ENCODE measurements at places on chromosomes 5 and 9.

DNA sequence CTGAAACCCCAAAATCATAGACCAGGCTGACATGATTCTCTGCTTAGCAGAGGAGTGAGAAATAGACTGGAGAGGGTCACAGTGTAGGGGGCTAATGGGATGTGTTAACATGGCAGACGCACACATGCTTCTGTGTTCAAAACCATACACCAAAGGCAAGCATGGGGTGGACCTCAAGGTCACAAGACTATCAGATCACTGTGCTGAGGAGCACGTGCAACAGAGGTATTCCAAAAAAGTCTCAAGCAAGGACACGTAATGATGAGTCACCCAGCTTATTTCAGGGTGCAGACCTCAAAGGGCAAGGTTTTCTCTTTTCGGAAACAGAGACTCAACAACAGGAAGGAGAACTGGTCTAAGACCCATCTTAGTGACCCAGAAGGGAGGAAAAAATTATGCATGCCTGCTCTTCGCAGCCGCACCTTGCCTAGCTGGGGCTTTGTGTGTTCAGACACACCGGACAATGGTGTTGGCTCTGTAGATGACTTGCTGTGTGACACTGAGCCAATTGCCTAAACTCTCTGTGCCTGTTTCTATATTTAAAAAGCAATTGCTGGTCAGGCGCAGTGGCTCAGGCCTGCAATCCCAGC lies 20.3 kb downstream of the WHRN start:
- DNase-seq: peak; percentile 72

DNA sequence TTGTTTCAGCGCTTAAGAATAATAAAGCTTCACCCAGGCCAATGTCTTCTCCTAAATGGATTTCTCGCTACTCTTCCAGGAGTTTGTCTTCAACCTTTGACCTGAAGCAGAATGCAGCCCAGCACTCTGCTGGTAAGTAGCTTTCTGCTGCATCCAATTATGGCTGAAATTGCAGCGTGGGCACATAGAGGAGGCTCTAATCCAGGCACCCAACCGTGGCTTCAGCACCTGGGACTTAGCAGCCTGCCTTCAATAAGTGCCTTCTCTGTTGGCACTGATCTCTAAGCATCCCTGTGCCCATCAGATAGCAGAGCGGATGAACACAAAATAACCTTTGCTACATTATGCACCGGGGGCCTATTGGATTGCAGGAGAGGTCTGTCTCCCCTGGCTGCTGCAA lies 105.2 kb downstream of the TRIM32 start:
- DNase-seq: no peak

DNA sequence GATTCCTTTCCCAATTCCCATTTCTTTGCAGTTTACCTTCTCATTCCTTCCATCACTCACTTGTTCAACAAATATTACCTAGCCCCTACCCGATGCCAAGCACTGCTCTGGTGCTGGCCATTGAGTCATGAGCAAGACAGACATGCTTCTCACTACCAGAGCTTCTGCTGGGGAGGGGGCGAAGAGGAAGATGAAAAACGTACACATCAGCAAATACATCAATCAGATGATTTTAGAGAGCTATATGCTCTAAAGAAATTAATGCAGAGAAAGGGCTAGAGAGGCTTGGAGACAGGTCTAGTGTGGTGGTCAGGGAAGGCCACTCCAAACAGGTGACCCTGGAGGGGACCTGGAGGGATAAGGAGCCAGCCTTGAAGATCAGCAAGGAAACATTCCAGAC lies 14.4 kb upstream of the FAT2 start:
- no peak for DNase-seq

GRCh38 chr9:12627096-12627495 lies 66.1 kb upstream of the TYRP1 start:
- DNase-seq: no peak

DNA sequence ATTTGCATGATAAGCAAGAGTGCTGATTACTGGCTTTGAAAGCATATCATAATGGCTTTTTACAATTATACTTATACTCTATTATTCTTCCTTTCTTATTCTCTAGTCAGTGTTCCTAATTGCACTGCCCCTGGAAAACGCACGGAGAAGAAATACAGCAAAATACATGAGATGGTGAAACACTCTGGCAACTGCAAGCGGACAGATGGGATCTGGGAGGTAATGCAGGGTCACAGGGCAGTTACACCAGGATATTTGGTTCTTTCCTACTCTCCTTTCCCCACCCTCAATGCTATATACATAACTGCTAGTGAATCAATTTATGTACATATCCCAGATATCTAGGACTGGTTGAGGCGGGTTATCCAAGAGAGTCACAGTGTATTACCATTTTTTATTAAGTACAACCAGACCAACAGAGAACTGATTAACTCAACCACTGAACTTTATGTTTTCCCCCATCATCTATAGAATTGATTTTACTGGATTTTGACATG lies 423.7 kb downstream of the ZSWIM6 start:
- no peak for DNase-seq

GRCh38 chr9:129198319-129199043 lies 20.4 kb upstream of the IER5L start:
- DNase-seq: no peak

DNA sequence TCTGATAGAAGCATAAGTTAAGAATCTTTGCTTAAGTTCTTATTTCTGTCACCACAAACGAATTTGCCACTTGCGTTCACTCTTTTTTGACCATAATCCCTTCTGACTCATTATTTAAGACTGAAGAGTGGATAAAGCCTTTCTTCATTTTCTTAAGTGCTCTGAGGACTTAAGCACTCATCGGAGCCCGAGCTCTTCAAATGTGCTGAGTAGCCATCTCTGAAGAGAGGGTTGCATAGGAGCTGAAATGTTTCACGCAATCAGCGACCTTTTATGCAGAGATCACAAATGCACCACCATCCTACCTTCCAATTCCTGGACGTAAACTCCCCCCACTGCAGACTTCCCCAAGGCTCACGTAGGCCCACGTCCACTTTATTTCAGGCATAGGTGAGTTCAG lies 699.2 kb downstream of the IRX1 start:
- DNase-seq: no peak

DNA sequence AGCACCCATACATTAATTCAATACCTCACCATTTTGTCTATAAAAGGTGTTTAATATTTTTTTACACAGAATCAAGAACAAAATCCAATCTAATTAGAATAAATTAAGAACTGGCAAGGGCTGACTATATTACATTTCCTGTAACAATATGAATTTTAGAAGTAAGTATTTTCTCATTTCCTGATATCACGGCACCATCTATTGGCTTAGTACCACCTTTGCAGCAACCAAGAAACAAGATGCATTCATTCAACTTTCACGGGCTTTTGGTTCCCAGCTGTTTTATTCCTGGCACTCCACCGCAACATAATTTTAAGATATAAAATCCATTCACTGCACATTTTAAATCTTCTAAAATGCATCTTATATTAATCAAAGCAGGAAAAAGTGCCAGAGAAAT lies 20.6 kb downstream of the PSMB7 start:
- no peak for DNase-seq

DNA sequence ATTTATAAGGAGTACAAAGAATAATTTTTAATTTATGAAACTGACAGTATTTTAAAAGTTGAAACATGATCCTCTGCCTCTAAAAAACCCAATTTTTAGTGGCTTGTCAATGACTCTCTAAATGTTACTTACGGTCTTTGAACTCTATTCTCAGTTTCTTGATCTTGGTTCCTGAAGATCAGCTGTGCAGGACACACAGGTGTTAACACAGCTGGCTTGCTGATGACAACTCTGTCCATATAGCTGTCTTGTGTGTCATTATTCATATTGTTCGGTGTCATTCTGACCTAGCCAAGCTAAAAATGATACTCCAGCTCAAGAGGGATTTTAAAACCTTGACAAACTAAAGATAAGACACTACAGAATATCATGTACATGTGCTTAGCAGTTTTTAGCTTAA lies 314.5 kb downstream of the CCDC171 start:
- no peak for DNase-seq

- DNase-seq: no peak
These were observed 53.1 kb downstream of the RNF130 start for GRCh38 chr5:180018347-180019060.

GRCh38 chr5:154395407-154396106 lies 50.2 kb upstream of the SAP30L start:
- no peak for DNase-seq

DNA sequence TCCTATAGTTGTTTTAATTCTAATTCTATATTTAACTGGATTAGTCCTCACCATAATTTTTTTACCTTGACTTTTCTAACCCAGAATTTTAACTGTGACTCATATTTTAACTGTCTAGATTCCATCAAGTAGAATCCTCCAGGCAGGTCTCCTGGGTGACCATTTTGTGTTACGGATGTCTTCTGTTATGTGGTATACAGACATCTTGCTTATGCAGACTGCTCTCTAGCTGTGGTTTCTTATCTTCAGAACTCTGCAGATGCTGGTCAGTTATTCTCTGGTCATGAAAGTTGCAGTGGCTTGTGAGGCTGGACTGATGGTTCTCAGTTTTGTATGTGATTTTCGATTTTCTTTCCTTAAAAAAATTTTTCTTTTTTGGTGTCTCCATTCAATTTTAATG lies 139.4 kb downstream of the ATG10 start:
- no peak for DNase-seq

DNA sequence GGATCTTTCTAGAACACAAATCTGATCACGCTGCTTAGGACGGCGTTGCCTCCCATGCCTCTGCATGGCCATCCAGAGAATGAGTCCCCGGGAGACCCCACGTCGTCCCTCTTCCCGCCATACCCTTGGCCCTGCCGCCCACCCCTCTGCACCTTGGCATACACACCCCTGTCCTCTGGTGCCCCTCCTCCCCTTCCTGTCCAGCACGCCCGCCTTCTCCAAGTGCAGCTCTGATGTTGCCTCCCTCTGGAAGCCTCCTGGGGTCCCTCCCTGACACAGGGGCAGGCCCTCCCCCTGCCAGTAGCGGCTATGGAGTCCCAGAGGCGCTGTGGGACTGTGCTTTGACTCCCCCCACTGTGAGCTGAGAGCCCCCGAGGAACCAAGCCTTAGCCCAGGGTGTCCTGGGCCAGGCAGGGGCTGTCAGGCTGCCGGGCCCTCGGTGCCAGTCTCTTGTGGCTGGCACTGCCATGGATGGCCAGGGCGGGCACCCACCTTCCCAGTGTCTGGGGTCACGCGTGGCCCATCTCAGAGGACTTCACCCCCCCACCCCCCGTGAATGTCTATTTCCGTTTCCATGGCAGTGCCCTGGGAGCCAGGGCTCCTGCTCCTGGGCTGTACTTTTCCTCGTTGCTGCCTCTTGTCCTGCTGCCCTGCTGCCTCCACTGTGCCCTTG lies 70.5 kb upstream of the RNU6ATAC start:
- no peak for DNase-seq

GRCh38 chr5:129049126-129049799 lies 45.3 kb upstream of the ISOC1 start:
- DNase-seq: no peak

- DNase-seq: no peak
These were observed 36.4 kb upstream of the RAPGEF6 start for GRCh38 chr5:131671409-131671808.

- no peak for DNase-seq
These were observed 186.5 kb downstream of the NSG2 start for GRCh38 chr5:174231956-174232487.

GRCh38 chr9:76353280-76353679 lies 40.9 kb downstream of the RFK start:
- no peak for DNase-seq

GRCh38 chr5:138905541-138905940 lies 30.4 kb upstream of the LRRTM2 start:
- no peak for DNase-seq

- DNase-seq: no peak
These were observed 124.0 kb upstream of the ERCC6L2 start for GRCh38 chr9:95751520-95751790.

GRCh38 chr9:128627906-128628305 lies 28.7 kb downstream of the DYNC2I2 start:
- DNase-seq: no peak

GRCh38 chr9:77883133-77883532 lies 148.5 kb downstream of the GNAQ start:
- peak; percentile 8 for DNase-seq

- no peak for DNase-seq
These were observed 551.9 kb downstream of the PRELID2 start for GRCh38 chr5:145283141-145283810.

- no peak for DNase-seq
These were observed 180.6 kb downstream of the COMMD10 start for GRCh38 chr5:116265471-116265870.

DNA sequence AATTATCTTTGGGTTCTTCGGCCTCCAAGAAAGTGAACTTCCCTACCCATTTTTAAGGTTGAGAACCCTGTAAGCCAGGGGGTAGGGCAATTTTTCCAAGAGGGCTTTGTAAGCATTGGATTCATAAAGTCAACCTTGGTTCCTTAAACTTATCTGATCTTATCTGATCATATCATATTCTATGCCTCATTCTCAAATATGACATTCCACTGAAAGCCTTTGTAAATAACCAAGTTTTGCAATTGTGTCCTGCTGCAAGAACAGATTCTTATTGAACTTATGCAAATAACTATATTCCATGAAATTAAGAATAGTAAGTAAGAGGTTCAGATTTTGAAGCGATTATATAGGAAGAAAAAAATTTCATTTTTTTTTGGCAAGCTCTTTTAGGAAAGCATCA lies 649.5 kb downstream of the LRRC70 start:
- no peak for DNase-seq

- peak; percentile 25 for DNase-seq
These were observed 188.2 kb downstream of the CRB2 start for GRCh38 chr9:123544007-123544827.

GRCh38 chr9:79667120-79667519 lies 95.4 kb downstream of the TLE4 start:
- DNase-seq: no peak

GRCh38 chr9:116269250-116269649 lies 115.7 kb downstream of the PAPPA start:
- DNase-seq: no peak

DNA sequence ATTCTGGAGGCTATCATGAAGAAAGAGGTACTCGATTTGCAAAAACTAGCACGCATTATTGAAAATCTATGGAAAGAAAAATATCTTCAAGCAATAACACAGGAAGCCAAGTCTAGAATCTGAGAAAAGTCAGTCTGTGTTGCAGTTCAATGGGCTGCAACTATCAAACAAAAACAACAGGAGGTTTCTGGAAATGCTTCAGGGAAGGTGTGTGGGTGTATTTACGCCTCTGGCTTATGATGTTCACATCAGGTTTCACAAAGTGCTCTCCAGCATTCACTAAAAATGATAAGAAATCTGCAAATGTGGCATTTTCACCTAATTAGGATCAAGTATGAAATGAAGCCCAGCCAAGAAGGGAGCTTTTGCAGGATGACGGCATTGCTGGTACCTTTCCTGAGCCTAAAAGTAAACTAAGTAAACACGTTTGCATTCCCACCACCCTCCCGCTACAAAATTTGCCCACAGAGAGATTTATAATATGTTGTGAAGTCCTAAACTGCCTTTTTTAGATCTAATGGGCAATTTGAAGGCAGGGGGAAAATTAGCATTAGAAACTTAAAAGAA lies 146.4 kb downstream of the GABRB2 start:
- DNase-seq: no peak

- DNase-seq: no peak
These were observed 51.8 kb downstream of the MEGF10 start for GRCh38 chr5:127342364-127342763.

- no peak for DNase-seq
These were observed 3.2 kb downstream of the ADAMTSL1 start for GRCh38 chr9:18477121-18477660.

Measured in activated CD8-positive, alpha-beta T cell treated with anti-CD3 and anti-CD28 coated beads for 36 hours (primary cell).